ENCODE measurements at places on chromosomes 5 and 9.

GRCh38 chr5:134125039-134126015 lies 10.8 kb downstream of the TCF7 start:
- no peak for DNase-seq

- no peak for DNase-seq
These were observed 54.0 kb upstream of the FGF10 start for GRCh38 chr5:44443172-44443571.

DNA sequence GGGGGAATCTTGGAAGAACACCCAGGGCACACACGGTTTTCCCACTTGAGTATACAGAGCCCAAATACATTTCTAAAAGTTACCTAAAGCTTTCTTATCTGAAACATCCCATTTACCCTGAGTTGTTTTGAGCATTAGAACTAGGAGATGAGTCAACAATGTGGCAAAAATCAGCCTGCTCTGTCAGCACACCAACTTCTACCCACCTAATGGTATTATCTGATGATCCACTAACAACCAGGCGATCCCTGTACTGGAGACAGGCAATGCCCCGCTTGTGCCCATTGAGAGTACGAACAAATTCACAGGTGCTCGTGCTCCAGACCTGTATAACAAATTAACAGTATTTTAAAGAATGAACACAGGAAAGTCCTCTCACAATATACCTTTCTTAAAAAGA lies 87.0 kb downstream of the SMIM23 start:
- no peak for DNase-seq

DNA sequence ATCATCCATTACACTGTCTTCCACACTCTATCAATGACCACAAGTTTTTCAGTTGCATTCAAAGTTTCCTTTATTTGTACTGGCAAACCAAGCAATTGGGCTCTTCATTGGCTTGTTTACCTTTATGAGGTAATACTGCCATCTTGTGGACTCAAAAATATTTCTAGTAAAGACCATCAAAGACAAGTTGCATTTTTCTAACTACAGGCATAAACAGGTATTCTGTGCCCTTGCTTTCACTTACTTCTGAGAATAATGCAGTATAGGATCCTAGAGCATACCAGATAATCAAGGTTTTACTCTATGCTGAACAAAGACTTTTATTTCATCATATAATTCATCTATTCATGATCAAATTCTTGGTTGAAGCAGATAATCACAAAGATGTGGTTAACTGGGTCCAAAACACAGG lies 173.7 kb upstream of the POU5F2 start:
- DNase-seq = peak; percentile 65

DNA sequence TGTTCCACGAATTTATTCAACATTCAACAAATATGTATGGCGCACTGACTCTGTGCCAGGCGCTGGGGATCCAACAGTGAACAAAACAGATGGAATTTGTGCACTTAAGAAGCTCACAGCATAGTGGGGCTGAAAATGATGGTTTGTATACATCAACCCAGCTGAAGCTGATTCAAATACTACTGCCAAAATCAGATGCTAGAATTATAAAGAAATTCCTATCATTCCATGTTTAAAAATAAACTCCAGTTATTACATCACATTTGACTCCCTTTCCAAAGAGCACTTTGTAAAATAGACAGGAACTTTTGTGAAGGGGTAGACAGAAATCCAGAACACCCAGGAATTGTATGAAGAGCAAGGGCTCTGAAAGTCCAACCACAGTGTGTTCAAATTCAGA lies 54.1 kb downstream of the ZNF608 start:
- no peak for DNase-seq

- DNase-seq = peak; percentile 53
These were observed 207.9 kb upstream of the EFNA5 start for GRCh38 chr5:107878661-107879060.

DNA sequence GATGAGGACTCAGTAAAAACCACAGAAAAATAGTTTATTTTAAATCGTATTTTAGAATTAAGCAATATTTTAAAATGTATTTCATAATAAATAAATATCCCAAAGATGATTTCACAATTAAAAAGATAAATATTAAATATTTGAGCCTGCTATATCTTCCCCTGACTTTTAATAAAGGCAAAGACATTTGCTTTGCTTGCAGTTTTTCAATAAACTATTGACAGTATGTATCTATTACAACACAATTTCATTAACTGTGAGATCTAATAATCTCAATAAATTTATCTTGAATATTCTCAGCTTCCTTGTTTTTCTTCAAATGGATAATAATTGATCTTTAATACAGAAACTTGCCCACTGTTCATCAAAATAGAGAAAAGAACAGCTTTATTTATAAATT lies 186.2 kb upstream of the TARS1 start:
- no peak for DNase-seq
